ENCODE measurements at places on chromosomes 7 and 10.

- DNase-seq: no peak
Observed at GRCh38 chr10:129057856-129058663, 409.0 kb upstream of the MGMT start.

DNA sequence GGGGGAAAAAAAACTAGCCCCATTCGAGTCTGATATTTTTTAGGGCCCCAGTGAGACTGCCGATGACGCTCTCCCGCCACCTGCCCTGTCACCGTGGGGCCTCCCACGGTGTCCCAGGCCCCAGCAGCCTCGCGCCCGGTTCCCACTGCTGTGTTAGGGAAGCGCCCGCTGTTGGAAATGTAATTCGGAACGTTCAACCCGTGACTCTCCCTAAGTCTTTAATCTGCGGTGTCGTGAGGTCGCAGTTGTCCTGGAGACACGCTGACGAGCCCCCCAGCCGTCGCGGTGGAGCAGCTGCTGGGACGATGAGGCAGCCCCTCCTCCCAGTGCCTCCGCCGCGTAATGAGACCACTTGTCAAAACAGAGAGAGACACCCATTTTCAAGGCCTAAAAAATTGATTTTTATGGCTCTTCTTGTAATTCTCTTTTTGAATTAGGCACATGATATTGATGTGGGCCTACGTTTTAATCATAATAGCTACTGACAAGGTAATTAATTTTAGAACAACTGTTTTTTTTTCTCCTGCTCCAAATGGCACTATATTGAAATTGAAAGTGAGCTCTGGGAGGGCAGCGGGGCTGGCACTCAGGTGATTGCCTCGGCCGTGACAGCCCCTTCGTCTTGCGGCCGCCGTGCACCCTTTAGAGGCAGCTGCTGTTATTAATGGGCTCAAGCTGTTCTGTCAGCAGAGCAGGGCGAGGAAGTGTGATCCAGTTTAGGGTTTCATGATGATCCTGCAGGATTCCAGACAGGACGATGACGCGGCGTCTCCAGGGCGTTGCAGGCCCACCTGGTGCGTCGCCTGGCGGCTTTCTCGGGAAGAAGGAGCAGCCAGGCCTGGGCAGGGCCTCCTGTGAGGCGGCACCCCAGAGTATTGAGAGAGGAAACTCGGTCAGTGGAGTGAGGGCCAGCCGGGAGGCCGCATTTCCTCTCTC is 63.3 kb downstream of the NKX6-2 start:
- no peak for DNase-seq

DNA sequence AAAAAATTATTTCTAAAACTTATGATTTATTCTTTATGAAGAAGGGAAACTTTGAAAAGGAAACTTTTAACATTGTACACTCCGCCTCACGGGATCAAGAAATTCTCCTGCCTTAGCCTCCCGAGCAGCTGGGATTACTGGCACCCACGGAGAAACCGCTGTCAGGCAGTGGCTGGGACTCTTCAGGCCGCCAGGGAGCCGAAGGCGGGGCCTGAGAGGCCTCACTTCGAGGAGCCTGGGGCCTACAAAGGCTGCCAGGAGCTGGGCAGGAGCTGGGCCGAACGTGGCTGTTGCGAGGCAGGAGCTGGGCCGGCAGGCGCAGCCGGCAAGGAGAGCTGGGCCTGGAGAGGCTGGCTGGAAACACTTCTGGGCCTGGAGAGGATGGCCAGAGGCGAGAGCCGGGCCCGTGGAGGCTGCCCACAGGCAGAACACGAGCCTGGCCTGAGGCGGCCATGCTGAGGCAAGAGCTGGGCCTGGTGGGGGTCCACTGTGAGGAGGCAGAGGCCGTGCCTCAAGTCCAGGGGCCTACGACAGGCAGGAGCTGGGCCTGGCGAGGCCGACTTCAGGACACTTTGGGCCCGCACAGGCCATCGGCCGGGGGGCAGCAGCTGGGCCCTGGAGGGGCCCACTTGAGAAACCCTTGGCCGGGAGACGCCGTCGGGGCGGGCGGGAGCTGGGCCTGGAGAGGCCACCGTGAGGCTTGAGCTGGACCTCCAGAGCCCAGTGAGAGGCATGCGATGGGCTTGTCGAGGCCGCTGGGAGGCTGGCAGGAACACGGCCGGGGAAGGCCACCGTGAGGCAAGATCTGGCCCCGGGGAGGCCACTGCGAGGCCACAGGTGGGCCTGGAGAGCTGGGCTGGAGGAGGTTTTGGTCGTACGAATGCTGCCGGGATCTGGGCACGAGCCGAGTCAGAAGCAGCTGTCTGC is 23.7 kb downstream of the MDH2 start:
- DNase-seq: no peak

- no peak for DNase-seq
Observed at GRCh38 chr10:97124211-97124610, 61.5 kb downstream of the SLIT1 start.

GRCh38 chr7:99409192-99409572 is 413 bp downstream of the BUD31 start:
- no peak for DNase-seq

- DNase-seq: no peak
Observed at GRCh38 chr7:85736085-85736484, 549.2 kb upstream of the SEMA3D start.

GRCh38 chr7:13604178-13604577 is 385.3 kb downstream of the ETV1 start:
- DNase-seq: no peak

- DNase-seq: no peak
Observed at GRCh38 chr7:12269100-12269895, 58.2 kb downstream of the TMEM106B start.

DNA sequence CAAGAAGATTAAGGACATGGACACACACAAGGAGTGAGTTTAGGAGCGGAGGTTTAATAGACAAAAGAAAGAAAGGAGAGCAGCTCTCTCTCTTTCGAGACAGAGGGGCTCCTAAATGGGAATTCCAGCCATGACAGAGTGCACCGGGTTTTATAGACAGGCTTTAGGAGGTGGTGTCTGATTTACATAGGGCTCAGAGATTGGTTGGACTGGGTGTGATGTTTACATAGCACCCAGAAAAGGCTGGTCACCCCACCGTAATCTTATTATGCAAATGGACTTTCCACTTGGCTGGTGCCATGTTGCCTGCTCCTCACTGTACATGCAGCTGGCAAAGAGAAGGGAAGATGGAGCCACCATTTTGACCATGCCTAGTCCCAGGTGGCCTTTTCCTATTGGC is 28.4 kb upstream of the MRC1 start:
- no peak for DNase-seq

GRCh38 chr10:71442859-71443570 is 46.3 kb downstream of the CDH23 start:
- DNase-seq: no peak
